ENCODE measurements at places on chromosomes 3 and 15.
A peak's percentile ranks its signal among the peaks of the same experiment; 100 is the strongest.

DNA sequence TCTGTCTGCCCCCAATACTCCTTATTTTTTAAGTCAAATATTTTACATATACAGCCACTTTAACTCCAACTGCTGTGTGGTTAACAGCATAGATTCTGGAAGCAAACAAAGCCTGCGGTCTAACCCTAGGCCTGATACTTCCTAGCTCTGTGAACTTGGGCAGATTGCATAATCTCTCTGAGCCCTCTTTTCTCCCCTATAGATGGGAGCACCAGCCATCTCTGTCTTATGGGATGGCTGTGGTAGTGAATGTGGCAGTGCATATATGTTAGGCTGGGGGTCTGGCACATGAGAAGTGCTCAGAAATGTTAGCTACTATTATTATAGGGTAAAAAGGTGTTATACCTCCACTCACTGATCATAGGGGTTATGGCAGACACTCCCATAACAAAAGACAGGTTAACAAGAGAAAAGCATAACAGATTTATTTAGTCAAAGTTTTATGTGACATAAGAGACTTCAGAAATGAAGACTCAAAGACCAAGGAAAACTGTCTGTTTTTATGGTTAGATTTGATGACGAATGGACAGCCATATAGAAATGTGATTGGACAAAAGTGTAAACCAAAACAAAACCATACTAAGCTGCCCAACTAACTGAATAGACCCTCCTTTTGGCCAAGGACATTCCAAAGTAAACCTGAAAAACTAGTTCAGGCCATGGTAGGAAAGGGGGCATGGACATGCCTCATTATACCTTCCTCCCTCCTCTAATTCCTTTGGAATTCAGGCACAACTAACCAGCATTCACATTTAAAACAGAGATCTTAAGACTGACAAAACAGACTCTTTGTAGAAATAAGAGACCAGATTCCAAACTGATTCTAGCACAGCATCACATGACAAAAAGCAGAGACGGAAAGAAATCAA lies 53.9 kb upstream of the DAZL start:
- DNase-seq, result no peak

- DNase-seq, result no peak
Observed at GRCh38 chr3:32946973-32947788, 4.3 kb upstream of the CCR4 start.

- no peak for DNase-seq
Observed at GRCh38 chr3:155342344-155342743, 48.9 kb upstream of the STRIT1 start.

DNA sequence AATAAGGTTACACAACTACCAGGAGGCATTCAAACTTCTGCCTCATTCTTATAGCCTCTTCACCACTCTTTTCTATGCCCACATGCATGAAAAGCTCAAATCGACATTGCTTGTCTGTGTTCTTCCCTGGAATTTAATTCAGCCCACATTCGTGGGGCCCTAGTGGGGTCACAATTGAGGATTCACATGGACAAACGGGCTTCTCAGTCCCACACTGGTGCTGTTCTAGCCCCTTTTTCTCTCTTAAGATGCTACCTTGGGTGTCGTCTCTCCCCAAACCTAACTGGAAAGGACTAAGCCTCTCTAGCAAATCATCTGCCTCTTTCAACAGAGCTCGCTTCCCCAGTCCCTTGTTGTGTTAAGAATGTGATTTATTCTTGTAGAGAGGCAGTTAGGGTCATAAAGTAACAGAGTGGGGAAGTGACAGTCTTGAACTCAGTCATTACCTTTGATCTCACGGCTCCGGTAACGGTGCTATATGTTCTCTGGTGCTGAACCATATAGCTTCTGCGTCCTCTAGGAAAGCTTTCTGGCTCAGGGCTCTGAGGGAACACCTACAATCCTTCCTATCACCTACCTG lies 4.9 kb downstream of the LPP start:
- no peak for DNase-seq

DNA sequence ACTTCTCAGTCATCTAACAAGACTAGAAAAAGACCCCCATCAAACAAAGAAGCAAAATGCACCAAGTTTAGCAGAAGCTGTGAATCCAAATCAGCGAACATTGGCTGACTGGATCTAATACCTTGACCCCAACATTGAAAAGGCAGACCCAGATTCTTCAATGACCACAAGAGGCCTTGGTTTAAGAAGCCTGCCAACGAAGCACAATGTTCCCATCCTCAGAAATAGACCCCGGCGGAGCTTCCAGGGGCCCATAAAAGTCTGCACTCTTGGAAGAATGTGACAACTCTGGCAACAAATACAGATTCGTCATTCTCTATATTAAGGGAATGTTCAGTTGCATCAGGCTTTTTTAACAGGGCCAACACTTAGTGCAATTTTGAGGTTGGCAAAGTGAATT lies 112.8 kb upstream of the BCL6 start:
- DNase-seq, result no peak

GRCh38 chr3:176167272-176167671 lies 1030.0 kb downstream of the TBL1XR1 start:
- no peak for DNase-seq

GRCh38 chr3:71307991-71308697 lies 275.4 kb downstream of the FOXP1 start:
- DNase-seq, result no peak

DNA sequence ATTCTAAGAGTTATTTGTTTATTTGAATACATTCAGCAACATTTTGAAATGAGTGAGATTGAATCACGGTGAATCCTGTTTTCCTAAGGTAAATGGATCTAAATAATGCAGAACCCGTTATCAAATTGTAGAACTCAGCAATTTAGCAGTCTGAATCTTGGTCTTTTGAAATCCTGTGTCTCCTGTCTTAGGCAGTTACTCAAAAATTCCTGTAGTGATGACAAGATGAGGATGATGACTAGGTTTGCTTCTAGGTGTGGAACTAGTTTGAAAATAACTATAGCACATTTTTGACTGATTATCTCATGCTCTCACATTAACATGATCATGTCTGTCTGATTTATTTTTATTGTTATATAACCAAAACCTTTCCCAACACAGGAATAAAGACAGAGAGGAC lies 115.0 kb downstream of the RAP2B start:
- DNase-seq, result no peak

DNA sequence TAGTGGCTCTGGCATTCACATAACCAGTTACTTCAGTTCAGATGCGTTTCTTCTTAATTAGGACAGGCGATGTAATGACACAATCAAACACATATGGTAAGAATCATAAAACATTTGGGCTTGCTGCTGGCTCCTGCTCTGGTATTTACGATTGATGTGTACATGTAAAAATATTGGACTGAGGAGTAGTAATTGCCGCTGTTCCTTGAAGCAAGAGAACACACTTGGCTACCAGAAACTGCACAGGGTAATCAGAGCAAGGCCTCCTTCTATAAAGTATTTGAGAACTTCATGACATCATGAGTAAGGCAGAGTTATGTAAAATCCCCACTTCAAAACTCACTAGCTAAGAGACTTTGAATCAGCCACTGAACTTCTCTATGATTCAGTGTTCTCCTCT lies 158.1 kb downstream of the SSR3 start:
- DNase-seq, result no peak

DNA sequence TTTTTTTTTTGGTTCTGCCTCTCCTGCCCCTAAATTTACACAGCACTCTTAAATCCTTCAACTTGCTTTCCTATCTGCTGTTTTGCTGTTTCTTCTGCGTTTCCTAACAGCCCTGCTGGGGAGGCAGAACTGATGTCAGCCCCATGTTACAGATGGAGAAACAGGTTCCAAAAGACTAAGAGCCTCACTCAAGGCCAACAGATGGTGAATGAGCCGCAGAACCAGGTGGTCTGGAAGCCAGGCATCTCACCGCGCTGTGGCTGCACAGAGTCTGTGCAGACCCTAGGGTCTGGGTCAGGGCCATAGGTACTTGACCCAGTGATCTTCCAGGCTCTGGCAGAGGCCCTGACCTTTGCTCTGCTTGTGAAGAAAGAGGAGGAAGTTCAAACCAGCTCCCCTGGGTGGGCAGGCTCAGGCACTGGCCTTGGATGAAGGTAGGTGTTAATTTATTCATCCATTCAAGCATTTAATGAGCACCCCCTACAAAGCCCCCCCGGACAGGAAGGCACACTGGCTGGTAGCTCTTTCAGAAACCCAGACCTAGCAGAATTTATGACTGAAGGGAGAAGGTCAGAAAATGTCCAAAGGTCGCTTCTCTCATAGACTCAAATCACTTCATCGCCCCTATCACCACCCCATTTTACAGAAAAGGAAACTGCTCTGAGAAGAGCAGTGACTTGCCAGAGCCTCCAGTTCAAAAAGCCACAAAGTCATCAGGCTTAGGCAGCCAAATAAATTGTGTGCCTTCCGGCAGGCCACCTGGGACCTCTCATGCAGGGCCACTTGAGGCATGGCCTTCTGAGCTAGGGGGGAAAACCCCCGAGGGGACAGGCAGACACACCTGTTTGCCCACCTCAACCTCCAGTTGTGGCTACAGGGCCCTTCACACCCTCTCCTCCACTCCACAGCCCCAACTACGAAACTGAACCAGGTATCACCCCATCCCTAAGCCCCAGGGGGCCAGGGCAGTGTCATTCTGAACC lies 2.7 kb downstream of the CHDH start:
- no peak for DNase-seq

- peak; percentile 14 for DNase-seq
Observed at GRCh38 chr15:73265536-73266153, 103.1 kb downstream of the HCN4 start.

GRCh38 chr15:74767167-74768098 lies 14.4 kb upstream of the CSK start:
- no peak for DNase-seq

DNA sequence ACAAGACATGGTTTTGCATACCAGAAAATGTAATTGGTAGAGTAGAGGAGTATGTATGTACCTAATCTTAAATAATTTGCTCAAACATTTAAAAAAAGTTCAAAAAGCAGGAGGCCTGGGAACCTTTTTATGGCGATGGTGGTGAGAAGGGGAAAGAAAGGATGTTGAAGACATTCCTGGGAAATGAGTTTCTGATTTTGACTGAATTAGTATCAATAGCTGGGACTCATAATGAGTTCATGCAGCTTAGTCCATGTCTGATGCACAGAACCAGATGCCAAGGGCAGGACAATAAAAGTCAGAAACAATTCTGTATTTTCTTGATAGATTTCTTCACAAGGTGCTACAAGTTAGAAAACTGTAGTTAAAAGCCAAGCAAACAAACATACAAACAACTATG lies 395.3 kb downstream of the GAP43 start:
- DNase-seq, result no peak

GRCh38 chr3:37386627-37387230 lies 212.3 kb upstream of the LRRFIP2 start:
- DNase-seq, result no peak

DNA sequence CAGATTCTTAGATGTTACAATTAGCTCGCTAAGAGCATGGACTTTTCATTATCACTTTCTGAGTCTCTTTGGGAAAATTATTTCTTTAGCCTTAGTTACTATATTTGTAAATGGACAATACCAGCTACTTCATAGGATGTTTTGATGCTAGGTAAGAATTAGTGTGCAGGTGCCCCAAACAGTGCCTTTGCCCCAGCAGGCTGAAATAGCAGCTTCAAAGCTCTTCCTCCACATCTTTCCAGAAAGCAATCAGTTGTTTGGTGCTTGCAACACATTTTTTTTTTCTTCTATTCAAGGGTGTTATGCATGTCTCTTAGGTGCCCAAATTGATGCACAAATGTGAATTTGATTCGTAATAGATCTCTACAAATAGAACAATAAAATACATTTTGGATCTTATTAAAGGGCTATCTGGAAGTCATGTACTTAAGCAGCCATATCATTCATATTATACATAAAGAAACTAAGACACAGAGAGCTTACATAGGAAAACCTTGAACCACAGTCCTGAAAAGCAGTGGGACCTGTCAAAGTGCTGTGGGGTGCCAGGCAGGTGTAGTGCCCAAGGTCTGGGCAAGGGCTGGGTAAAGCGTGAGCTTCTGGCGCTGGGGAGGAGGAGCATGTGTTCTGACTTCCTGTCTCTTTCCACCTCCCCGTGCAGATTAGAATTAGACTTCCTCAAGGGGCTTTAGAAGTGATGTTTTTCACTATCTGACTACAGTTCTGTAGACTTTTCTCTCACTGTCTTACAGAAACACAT lies 62.9 kb downstream of the FNDC3B start:
- DNase-seq, result no peak

DNA sequence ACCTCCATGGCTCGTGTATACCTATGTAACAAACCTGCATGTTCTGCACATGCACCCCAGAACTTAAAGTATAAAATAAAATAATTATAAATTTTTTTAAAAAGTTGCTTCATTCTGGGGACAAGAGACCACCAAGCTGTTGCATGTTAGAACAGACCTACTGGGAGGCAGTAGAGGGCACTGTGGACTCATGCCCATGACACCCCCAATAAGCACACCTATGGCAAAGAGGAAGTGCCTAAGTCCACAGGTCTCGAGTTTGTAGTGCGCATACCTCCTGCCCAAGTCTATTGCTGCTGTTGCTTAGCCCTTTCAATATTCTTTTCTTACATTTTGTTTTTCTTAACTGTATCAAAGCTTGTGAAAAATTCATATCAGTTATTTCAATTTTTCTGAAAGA lies 267.9 kb upstream of the THBS1 start:
- no peak for DNase-seq

- DNase-seq, result no peak
Observed at GRCh38 chr3:193068365-193068764, 150.7 kb upstream of the MB21D2 start.

GRCh38 chr3:12541625-12542024 lies 3.7 kb downstream of the MKRN2OS start:
- no peak for DNase-seq

DNA sequence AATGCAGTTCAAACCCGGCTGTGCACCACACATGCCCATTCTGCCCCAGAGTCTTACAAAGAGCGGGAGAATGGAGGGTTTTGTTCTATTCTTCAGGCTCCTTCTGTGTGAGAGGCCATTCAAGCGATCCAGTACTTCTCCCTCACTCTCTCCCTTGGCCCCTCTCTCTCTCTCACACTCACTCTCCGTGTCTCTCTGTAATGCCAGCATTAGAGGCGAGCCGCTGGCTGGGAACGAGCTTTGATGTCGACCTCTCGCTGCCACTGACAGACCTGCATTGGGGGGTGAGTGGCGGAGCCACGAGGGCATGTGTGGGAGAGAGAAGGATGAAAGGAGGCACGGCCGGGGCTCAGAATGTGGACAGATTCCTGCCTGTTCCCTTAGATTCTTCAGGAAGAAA lies 231.7 kb upstream of the ARRDC4 start:
- DNase-seq, result no peak

DNA sequence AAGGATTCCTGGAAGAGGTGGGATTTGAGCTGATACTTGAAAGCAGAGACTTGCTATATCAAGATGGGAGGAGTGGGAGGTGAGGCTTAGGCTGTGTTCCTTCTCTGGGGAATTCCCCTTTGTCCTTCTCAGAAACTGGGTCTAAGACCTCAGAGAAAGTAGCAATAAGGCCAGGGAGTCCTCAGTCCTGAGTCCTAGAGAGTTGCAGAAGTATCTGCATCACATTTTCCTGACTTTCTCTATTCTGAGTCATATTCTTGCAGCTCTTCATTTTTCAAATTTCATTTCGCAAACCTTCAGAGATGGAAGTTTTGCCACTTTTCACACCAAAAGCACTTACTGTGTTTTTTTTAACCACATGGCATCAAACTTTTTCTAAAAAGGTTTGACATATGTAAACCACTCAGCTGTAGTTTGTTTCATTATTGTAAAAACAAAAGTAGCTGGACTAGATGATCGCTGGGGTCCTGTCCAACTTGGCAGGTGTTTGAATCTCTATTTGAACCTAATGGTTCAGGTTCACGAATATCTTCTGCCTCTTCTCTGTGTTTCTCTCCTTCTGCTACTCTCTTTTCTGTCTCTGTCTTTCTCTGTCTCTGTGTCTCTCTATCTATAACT lies 21.3 kb downstream of the COLQ start:
- no peak for DNase-seq

- no peak for DNase-seq
Observed at GRCh38 chr15:85980946-85981345, 98.7 kb upstream of the AGBL1 start.
